T-cell (primary cell): ENCODE measurements at places on chromosomes 2 and 18. TPM values are rescaled to one million over a fixed set of nuclear protein-coding genes. Genes with fewer than 3 reads are reported as not detected.

The ANXA4 gene
- 20.0 TPM for total RNA-seq

The CABYR gene
- total RNA-seq = 1.3 TPM

The BMP10 gene
- not detected for total RNA-seq

The LYPD6 gene
- total RNA-seq = not detected

The HOXD8 gene
- not detected for total RNA-seq

The RTP5 gene
- 1.4 TPM for total RNA-seq

The IL1R2 gene
- total RNA-seq = not detected

The PIEZO2 gene
- 0.28 TPM for total RNA-seq

The MC2R gene
- total RNA-seq = not detected

The CHRND gene
- total RNA-seq = not detected

The XDH gene
- not detected for total RNA-seq

The MPP4 gene
- total RNA-seq = not detected

DNA sequence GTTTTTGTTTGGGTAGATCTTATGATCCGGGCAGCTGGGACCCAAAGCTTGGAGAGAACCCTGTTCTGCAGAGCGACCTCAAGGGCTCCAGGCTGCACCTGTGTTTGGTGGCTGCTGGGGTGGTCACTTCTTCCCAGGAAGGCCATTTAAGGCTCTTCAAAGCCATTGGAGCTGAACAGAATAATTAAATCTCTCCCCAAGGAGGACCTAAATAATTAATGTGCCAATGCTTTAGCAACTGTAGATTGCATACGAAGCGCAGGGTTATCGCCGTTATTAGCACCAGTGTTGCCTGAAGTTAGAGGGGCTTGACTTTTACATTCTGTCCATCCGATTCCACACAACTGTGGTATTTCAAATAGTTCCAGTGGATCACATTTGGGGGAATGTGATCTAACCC lies 251.4 kb downstream of the ATAD2B start:
- H3K4me1 ChIP-seq = no peaks in the 10 kb centered on the region
- no peak overlapping the region for H3K4me3 ChIP-seq
- DNase-seq = no peak
- no peak overlapping the region for H3K27ac ChIP-seq
- H3K27me3 ChIP-seq = no peaks in the 10 kb centered on the region
- H3K36me3 ChIP-seq = no peaks in the 10 kb centered on the region

- no peak for DNase-seq
- H3K4me3 ChIP-seq = no peak overlapping the region
- H3K36me3 ChIP-seq = no peaks in the 10 kb centered on the region
- no peak overlapping the region for H3K27ac ChIP-seq
Measured at GRCh38 chr2:155298001-155298400, 599.5 kb downstream of the KCNJ3 start.

DNA sequence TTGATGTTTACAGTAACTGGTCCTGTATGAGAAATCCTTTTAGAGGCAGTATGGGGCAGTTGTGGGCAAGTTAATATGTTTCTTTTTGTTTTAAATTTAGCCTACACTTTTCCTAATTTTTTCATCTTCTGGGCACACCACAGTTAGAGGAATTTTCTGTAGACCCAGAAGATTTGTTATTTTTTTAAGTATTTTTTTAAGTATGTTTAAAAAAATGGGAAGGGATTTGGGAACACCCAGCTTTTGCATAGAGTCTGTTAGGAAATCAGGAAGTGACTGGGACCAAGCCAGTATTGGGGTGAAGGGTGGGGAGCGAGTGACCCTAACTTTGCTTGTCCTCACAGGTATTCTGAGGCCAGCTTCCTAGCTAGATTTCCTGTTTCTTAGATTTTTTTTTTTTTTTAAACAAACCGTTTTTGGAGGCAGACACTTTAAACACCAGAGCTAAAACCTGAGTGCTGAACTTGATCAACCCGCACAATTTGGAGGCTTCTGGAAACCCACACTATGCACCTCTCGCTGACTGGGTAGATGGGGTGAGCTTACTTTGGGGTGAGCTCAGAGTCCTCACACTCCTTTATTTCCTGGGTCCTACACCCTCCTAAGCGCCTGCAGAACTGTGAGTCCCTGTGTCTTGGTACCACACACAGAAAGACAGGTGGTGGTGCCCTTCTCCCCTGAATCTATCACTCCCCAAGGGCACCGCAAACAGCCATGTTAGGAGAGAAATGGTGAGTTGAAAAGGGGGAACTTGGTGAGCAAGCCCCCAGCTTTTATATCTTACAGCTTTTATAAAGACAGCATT lies 5.2 kb downstream of the GATA6 start:
- H3K4me1 ChIP-seq = no peaks in the 10 kb centered on the region
- H3K36me3 ChIP-seq = no peaks in the 10 kb centered on the region
- H3K27ac ChIP-seq = no peak overlapping the region
- H3K27me3 ChIP-seq = peaks cover 26% of the 10 kb centered on the region
- no peak for DNase-seq

DNA sequence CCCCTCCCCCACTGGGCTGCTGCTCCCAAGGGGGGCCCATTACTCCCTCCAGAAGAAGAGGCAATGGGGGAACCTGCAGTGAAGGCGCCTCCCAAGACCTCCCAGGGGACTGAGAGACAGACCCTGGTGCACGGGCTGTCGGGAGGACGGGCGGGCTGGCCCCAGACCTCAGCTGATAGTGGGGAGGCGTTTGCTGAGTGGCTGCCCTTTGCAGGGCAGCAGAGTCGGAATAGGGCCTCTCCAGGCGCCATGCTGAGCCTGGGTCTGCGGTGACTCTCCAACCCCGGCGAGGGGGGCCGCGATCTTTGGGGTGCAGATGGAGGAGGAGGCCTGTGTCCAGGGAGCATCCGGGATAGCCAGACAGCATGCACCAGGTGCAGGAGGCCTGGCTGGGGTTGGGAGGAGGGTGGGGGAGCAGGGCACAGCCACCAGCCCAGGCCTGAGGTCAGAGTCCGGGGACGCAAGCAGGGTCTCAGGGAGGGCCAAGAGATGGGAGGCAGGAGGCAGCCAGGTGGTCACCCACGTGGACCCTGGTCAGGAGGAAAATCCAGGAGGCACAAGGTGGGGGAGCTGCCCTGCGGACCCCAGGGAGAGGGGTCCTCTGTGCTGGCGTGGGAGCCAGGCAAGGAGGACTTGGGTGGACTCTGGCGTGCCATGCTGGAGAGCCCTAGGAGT lies 11.0 kb downstream of the CROCC2 start:
- peaks cover 56% of the 10 kb centered on the region for H3K27me3 ChIP-seq
- H3K4me1 ChIP-seq = no peaks in the 10 kb centered on the region

- H3K27me3 ChIP-seq = no peaks in the 10 kb centered on the region
- no peak overlapping the region for H3K4me3 ChIP-seq
Measured at GRCh38 chr2:136248242-136248641, 130.3 kb upstream of the CXCR4 start.

DNA sequence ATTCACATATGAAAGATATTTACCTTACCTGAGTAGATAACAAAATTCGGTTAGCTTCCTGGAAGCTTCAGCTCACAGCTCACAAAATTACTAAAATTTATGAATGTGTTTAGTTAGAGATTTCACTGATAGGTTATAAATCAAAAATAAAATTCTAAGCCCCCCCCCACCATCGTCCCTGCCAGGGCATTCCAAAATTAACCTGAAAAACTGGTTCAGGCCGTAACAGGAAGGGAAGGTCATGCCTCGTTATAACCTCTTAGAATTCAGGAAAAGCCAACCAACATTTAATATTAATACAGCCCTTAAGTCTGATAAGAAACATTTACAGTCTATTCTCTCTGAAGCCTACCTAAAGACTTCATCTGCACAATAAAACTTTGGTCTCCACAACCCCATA lies 48.9 kb downstream of the COX7A2L start:
- H3K36me3 ChIP-seq = peaks cover 53% of the 10 kb centered on the region
- no peaks in the 10 kb centered on the region for H3K27me3 ChIP-seq
- H3K4me3 ChIP-seq = no peak overlapping the region
- no peaks in the 10 kb centered on the region for H3K4me1 ChIP-seq

DNA sequence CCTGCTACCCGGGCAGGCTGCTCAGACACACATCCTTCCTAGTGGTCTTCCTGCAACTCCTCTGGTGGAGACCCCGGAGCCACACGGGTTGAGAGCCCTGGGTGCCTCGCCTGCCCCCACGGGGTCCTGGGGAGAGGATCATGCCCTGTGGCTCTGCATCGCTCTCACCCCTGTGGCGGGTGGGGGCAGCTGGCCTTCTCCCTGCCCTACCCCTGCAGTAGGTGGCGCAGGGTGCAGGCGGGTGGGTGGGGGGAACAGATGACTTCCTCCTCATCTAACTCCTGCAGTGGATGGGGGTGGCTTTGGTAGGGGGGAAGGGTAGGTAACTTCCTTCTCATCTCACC lies 38.5 kb downstream of the TSHZ1 start:
- H3K27ac ChIP-seq = peak overlapping the region; percentile 82
- H3K4me3 ChIP-seq = no peak overlapping the region
- H3K36me3 ChIP-seq = no peaks in the 10 kb centered on the region
- no peaks in the 10 kb centered on the region for H3K27me3 ChIP-seq
- DNase-seq = no peak

DNA sequence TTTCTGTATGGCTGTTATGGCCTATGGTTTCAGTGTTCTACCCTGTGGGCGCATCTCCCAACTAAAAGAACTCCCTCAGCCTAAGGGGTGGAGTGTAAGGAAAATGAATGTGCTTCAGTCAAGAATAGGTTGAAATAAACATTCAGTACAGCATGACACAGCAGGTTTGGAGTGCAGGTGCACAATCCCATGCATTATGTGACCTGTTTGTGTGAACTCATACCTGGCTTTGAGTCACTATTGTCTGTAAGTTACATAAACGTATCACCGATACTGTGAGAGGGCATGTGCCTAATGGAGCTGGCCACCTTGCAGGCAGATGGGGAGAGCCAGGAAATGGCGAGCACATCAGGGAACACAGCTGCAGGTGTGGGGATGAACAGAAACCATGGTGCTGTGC lies 216.0 kb downstream of the DSEL start:
- no peak overlapping the region for H3K27ac ChIP-seq
- H3K27me3 ChIP-seq = no peaks in the 10 kb centered on the region
- peak; percentile 2 for DNase-seq
- no peak overlapping the region for H3K4me3 ChIP-seq
- no peaks in the 10 kb centered on the region for H3K36me3 ChIP-seq

DNA sequence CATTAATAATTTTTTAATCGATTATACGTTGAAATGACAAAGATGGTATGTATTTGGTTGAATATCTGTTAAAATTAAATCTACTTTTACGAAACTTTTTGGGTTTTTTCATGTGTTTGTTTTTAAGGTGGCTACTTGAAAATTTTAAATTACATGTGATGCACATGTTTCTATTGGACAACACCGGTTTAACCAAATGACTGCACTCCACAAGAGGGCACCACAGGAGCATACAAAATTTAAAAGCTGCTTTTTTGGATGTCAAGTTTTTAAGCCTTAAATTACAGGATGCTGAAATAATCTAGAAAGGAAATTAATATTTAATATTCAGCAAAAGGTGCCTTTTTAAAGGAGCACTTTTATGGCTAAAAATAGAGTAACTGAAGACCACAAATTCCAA lies 98.7 kb downstream of the ACVR1 start:
- peaks cover 3% of the 10 kb centered on the region for H3K36me3 ChIP-seq
- peak; percentile 53 for DNase-seq
- no peaks in the 10 kb centered on the region for H3K4me1 ChIP-seq
- no peak overlapping the region for H3K27ac ChIP-seq

GRCh38 chr2:201956361-201956760 lies 77.3 kb upstream of the FZD7 start:
- H3K4me1 ChIP-seq = no peaks in the 10 kb centered on the region
- H3K27ac ChIP-seq = no peak overlapping the region
- H3K4me3 ChIP-seq = no peak overlapping the region
- no peaks in the 10 kb centered on the region for H3K27me3 ChIP-seq
- DNase-seq = no peak

DNA sequence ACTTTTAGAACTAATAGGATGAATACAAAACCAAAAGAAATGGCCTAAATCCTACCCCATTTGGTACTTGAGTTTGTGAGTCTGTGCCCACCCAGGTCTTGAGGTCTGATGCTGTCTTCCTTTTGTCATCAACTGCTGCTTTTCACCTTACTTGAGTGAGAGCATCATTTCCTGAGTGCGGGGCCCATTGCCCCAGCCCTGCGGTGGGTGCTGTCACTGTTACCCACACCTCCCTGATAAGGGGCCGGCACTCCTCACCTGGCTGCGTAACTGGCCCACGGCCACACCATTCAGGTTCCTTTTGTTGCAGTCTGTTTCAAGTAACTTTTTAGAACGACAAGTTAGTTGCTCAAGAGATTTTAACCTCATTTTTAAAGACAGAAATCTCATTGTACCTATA lies 25.3 kb downstream of the RAB12 start:
- H3K4me3 ChIP-seq = no peak overlapping the region
- no peak overlapping the region for H3K27ac ChIP-seq
- H3K36me3 ChIP-seq = peaks cover 5% of the 10 kb centered on the region
- peak; percentile 7 for DNase-seq
- H3K27me3 ChIP-seq = no peaks in the 10 kb centered on the region

GRCh38 chr2:147197754-147198483 lies 646.9 kb upstream of the ACVR2A start:
- no peak overlapping the region for H3K27ac ChIP-seq
- no peak overlapping the region for H3K4me3 ChIP-seq
- H3K27me3 ChIP-seq = no peaks in the 10 kb centered on the region
- H3K36me3 ChIP-seq = no peaks in the 10 kb centered on the region

DNA sequence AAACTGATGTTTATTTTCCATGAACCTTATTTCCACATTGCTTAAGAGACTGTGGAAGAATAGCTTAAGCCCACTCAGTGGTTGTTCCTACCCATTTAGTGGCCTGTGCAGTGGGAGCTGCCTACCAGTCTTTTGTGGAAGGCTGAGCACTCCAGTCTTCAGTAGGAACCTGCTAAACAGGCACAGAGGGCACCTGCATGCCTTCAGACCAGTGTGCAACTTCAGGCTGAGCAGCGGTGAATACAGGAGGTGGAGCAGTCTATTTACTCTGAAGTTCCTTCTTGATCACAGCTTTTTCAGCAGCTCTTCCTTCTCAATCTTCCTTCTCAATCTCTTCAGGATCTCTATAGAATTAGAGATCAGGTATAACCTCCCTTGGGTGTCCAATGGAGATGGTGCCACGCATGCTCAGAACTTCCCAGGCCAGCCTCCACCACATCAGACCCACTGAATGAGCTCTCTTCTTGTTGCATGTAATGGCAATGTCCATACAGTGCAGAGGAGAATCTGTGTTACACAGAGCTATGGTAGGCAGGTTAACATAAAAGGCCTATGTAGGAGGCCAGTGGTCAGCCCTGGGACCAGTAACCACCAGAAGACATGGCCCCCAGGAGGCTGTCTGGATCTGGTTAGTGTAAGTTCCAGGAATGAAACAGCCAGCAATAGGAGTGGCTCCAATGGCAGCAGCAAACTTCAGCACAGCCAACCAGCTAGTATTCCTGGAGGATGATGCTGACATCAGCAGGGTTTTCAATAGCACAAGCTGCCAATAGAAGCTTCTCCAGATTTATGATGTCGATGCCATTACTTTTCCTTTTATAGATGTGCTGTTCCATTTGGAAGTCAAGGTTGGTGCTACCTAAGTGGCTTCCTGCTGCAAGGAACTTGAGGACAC lies 47.9 kb upstream of the MAT2A start:
- H3K36me3 ChIP-seq = no peaks in the 10 kb centered on the region
- no peak overlapping the region for H3K4me3 ChIP-seq
- no peak overlapping the region for H3K27ac ChIP-seq
- H3K4me1 ChIP-seq = no peaks in the 10 kb centered on the region
- peaks cover 3% of the 10 kb centered on the region for H3K27me3 ChIP-seq
- DNase-seq = no peak

- H3K27ac ChIP-seq = no peak overlapping the region
- no peaks in the 10 kb centered on the region for H3K36me3 ChIP-seq
- H3K27me3 ChIP-seq = no peaks in the 10 kb centered on the region
- H3K4me1 ChIP-seq = no peaks in the 10 kb centered on the region
- H3K4me3 ChIP-seq = no peak overlapping the region
Measured at GRCh38 chr18:53567929-53568574, 656.4 kb downstream of the MBD2 start.

GRCh38 chr2:219538504-219538951 lies 5.1 kb downstream of the CHPF start:
- H3K4me1 ChIP-seq = peaks cover 10% of the 10 kb centered on the region
- H3K27ac ChIP-seq = no peak overlapping the region
- peaks cover 35% of the 10 kb centered on the region for H3K27me3 ChIP-seq
- H3K4me3 ChIP-seq = no peak overlapping the region
- DNase-seq = no peak
